ENCODE measurements at places on chromosomes 5 and 9.

DNA sequence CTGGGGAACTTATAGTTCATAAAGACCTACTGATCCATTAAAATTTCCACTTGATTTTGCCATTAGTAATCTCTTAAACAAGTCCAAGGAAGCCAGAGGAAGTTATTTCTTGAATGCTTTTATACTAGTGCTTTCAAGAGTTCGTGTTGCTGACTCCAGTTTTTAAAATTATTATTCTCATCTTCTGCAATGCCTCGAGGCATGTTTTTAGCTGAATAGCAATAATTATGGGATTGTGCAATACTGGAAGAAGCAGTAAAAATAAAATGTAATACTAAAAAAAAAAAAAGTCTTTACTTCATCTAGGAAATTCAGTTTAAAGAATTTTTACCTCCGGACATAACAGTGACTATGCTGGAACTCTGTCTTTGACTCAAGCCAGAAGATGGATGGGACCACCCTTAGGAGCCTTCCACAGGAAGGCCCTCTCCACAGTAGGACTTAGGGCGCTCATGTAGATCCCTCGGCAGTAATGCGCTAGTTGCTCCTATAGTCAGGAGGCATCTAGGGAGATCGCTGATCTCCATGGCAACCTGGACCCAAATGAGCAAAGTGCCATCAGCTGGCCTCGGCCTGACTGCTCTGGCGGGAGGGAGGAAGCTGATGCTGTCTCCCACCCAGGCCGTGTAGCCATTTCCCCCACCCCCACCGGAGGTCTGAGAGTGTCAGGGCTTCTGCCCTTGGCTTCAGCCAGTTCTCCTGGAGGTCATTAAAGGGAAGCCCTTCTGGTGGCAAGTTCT, 56.7 kb downstream of the DAPK1 start:
- no peak for DNase-seq

GRCh38 chr5:113421693-113422092, 13.1 kb downstream of the TSSK1B start:
- no peak for DNase-seq

DNA sequence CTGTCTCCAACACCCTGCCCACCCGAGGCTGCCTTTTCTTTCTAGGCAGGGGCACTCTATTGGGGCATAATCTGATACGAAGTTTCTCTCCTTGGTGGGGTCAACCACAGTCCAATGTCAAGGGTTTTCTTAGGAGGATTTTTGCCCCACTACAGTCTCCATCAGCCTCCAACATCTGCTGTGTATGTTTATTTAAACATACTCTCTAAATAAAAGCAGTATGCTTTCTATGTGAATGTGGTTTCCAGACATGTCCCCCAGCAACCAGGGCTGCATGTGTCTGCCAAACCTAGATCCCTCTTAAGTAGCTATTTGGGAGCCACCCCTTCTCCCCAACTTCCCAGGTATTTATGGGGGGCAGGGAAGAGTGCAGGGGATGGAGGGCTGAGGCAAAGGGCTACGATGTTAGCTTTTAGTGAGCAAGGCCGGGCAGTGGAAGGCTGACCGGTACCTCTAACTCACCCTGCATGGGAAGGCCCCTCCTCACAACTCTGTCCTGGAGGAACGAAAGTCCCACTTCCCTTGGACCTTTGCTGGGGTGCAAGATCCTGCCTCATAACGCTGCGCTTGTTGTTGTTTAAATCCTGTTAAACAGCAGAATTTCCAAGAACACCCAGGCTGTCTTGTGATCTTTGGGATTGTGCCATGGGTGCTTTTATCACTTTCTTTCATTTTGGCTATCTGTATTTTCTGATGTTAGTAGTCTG, 75.4 kb downstream of the NREP start:
- DNase-seq: no peak

DNA sequence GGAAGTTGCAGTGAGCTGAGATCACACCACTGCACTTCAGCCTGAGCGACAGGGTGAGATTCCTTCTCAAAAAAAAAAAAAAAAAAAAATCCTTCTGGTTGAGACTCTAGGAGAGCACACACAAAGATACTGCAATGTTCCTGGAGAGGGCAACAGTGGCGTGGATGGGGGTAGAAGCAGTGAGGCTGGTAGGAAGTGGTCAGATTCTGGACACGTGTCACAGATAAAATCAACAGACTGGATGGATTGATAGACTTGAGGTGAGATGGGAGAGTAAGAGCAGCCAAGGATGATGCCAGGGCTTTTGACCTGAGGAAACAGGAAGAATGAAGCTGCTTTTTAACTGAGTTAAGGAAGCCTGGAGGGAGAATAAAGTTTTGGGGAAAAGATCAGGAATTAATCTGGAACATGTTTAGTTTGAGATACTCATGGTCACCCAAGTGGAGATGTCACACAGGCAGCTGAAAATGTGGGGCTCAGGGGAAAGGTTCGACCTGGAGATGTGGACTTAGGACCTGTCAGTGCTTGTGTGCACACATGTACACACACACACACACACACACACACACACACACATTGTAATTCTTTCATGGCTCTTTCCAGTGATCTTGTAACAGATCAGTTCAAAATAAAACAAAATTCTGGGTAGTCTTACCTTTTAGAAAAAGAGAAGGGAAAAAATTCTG, 88.1 kb downstream of the FANCC start:
- no peak for DNase-seq

GRCh38 chr5:7930011-7930410, 61.1 kb downstream of the MTRR start:
- no peak for DNase-seq

- DNase-seq: no peak
These were observed 295.6 kb upstream of the MEF2C start for GRCh38 chr5:89178541-89178940.

GRCh38 chr9:33329117-33329563, 38.8 kb downstream of the NFX1 start:
- no peak for DNase-seq

GRCh38 chr5:81782811-81783210, 31.9 kb upstream of the SSBP2 start:
- DNase-seq: no peak

DNA sequence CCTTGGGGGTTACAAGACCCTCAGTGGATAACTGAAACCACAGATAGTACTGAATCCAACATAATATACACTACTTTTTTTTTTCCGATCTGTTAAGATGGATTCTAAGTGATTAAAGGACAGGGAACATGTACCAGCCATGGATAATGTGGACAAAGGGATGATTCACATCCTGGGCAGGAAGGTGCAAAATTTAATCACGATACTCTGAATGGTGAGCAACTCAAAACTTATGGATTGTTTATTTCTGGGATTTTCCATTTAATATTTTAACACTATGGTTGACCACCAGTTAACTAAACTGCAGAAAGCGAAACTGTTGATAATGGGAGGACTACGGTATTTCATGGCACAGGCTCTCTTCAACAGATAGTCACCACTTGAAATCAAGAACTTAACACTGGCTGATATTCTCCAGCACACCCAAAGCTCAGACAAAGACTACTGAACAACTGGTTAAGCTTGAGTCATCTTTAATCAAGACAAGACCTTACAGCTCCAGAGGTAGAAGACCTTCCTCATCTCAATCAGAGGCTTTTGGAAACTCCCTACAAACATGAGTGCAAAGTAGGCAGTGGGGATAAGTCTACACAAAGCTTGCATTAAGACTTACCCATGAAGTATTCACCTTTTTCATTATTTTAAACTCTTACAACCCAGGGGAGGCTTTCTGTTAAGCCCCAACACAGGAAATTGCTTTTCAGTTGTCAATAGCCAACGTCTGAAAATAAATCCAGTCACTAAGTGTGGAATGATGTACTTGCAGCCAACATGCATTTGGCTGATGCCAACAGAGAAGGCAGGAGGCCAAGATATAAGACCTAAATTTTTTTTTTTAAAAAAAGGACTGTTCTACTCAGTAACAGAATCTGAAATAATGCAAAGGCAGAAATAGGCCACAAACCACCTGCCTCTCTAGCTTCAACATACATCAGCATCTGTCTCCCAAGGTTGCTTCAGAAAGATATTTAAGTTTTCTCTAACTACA, 78.7 kb downstream of the ELAVL2 start:
- DNase-seq: no peak

DNA sequence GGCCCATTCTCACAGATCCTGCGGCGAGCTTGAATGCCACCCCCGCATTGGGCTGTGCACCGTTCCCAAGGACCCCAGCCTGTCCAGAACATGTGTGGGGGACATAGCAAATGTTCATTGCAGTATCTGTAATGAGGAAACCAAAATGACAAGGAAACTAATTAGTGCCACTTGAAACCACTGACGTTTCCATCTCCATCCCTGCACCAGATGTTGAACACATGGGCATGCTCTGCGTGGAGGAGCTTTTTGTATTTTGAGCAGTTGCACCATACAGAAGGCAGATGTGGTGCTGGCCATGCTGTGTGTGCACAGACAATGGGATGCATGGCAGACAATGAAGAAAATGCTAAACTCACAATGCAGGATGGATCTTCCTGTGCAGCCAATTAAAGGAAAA, 437.7 kb downstream of the SEMA5A start:
- DNase-seq: no peak

DNA sequence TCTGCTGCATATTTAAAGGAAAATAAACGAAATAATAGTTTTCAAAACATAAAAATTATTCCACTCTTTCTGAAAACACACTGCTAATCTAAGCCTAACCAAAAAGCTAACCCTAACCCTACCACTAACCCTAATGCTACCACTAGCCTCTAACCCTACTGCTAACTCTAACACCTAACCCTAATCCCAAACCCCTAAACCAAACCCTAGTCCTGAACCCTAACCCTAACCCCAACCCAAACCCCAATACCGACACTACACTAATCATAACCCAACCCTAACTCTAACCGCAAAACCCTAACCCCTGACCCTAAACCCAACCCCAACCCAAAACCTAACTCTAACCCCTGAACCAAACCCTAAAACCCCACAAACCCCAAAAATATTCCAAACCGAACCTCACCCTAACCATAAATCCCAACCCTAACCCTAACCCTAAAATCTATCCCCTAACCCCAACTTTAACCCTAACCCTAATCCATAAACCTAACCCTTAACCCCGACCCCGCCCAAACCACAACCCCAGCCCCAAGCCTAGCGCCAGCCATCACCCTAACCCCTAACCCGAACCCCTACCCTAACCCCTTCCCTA, 41.9 kb upstream of the PLEKHG4B start:
- no peak for DNase-seq

DNA sequence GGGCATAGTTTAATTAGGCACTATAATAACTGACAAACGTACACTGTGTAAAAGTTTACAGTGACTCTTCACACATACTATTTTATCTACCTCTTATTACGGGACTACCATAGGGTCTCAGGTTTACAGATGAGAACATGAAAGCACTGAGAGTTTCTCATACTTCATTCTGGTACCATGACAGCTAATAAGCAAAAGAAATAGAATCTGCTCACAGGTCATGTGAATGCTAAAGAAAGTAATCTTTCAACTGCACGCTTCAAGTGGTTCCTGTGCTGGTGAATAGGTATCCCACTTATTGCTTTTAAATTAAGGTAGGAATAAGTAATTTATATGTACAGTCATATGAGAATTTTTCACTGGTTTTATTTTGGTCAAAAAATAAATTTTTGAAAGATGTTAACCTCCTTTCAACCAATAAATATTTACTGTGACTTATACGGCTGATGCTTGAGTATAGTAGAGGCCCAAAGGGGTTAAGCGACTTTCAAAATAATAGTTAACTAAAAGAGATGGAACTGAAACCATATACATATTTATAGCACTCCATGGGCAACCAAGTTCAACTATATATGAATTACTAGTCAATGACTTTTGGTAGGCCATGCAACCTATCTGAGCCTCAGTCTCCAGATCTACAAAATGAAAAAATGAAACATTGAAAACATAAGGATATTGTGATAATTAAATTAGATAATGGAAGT, 8.1 kb downstream of the CDKN2A start:
- DNase-seq: no peak

DNA sequence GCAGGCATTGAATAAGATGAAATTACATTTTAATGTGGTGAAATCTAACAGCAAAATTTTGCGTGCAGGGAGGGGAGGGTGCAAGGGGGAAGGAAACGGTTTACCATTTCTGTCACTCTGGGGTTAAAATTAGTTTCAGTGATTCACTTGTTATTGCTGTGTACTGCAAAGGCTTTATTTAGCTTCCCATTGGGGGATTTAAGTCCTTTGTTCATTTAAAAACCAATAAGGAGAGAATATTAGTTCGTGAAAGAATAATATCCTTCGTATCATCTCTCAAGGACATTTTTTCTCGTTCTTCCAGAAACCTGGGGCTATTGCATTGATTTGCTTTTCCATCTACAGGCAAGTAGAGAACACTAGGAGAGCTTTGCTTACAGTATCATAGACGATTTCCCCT, 667.8 kb upstream of the RGMB start:
- DNase-seq: no peak

DNA sequence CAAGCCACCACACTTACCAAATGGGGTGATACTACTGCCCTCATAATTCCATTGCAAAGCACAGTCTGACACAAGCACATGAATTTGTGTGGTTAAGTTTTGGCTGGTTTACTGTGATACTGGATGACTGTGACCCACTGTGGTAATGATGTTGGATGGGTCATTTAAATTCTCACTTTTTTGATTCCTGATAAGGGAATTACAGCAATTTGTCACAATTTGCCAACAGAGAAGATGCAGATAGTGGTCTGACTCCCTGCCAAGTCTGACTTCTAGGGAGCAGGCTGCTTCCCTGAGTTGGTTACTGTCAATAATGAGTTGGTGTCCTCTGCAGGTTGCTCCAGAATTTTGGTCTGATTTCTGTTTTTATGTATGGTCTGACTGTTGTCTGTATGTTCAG, 731.9 kb downstream of the MTRR start:
- DNase-seq: no peak

DNA sequence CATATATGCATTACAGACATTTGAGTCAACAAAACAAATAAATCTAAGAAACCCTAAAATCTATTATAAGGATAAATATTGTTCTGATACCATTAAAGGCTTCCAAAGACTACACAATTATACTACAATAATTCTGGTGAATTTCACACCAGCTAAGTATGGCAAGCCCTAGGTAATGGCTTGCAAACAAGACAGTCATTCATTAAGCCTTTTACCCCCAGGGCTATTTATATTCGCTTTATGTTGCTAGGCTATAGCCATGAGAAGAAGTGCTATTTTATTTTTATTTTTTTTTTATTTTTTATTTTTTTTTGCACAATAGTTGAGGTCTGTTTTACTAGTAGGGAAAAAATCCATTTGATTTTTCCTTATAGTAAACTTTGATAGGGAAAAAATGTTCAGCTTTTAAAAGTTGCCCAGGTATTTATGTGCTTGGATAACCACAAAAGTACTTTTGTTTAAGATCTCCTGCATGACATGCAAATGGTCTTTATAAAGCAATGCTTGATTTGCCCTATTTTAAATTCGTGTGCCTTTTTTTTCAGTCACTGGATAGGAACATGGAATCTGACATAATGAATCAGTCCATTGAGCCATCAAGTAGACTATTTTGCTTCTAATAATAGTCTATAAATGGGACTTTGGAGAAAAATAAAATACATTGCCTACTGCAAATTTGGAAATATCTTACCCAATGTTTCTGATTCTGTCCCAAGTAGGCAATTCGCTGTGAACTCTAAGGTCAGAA, 946.3 kb upstream of the COX7C start:
- DNase-seq: no peak

- no peak for DNase-seq
These were observed 106.5 kb upstream of the EGFLAM start for GRCh38 chr5:38151878-38152277.

Data from nucleus accumbens (tissue), 56 donors.